NCI-H2081 (cell line): ENCODE measurements at places on chromosomes 12 and 14.
A peak's percentile ranks its signal among the peaks of the same experiment; 100 is the strongest.

DNA sequence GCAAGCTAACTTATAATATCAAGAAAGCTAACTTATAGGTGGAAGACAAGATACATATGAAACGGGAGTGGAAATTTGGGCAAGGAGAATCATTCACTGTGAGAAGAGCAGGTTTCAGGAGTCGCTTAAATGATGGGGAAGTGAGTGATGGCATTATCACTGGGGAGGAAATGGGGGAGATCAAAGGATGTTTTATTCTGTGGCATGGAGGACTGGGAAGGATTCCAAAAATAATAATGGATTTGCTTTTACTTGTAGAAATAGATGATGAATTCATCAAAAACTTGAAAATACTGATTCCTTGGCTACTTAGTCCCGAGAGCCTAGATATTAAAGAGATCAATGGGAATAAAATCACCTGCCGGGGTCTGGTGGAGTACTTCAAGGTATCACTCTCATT, 47.8 kb downstream of the SAV1 start:
- no peak for DNase-seq

DNA sequence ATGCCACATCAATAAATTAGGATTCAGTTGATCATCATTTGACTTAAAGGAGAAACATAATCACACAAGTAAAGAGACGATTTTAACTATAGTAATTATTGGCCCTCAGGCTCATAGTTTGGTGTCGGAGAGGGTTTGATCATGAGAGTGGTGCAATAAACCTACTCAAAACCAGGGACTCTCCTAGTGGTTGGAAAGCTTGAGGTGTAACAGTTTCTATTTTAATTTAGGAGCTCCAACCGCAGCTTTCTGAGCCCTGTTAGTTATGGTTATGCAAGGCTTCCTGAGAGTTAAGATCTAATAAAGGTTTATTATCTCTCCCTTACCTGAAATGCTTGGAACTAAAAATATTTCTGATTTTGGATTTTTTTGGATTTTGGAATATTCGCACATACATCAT, 36.4 kb downstream of the TMTC2 start:
- no peak for DNase-seq

GRCh38 chr14:95611293-95611880, 74.8 kb upstream of the TCL1B start:
- DNase-seq = no peak

DNA sequence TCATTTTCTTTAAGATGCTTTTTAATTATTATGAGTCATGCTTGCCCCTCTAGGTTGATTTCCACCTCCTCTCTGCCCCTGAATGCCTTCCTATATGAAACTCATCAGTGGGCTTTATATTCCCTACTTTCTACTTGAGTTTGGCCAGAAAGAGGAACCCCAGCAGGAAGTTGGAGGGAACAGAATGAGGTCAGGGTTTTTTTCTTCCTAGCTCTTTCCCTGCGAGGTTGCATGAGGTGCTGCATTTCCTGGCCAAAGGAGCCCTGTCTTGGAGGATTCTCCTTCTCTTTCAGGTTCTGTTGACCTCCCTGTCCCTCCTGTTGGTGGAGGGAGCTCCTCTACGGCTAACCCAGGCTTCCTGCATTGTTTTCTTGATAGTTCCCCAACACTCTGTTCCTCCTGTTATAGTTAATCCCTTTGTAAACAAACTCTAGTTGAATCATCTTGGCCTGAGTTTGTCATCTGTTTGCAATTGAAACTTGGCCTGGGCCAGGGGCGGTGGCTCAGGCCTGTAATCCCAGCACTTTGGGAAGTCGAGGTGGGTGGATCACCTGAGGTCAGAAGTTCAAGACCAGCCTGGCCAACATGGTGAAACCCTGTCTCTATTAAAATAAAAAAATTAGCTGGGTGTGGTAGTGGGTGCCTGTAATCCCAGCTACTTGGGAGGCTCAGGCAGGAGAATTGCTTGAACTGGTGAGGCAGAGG, 15.3 kb upstream of the SPIC start:
- DNase-seq = no peak

GRCh38 chr14:76710056-76711010, 50.9 kb upstream of the VASH1 start:
- DNase-seq = peak; percentile 60

DNA sequence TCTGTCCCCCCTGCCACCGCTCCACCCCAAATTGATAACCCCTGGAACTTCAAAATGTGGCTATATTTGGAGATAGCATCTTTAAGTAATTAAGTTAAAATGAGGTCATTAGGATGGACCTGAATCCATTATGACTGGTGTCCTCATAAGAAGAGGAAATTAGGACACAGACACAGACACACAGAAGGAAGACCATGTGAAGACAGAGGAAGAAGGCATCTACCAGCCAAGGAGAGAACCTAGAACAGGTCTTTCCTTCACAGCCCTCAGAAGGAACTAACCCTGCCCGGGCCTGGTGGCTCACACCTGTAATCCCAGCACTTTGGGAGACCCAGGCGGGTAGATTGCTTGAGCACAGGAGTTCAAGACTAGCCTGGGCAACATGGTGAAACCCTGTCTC, 3.6 kb upstream of the HRK start:
- DNase-seq = no peak

DNA sequence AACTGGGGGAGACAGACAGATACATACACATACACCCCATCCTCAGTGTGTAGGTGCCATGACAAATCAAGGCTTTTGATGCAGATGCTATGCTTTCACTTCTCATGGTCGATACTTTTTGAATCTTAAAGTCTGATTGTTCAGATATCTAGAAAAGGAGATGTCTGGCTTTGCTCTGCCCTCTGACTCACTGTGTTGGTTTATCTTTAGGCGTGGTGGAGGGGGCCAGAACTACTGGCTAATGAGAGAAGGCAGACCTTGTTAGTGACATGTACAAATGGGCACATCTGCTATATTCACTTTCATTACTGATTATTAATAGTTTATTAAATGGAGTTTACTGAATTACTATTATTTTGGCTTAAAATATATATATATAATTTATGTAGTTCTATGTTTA, 444.3 kb upstream of the RGS6 start:
- no peak for DNase-seq

- DNase-seq = no peak
Measured at GRCh38 chr14:77615361-77616132, 890 bp downstream of the SPTLC2 start.

DNA sequence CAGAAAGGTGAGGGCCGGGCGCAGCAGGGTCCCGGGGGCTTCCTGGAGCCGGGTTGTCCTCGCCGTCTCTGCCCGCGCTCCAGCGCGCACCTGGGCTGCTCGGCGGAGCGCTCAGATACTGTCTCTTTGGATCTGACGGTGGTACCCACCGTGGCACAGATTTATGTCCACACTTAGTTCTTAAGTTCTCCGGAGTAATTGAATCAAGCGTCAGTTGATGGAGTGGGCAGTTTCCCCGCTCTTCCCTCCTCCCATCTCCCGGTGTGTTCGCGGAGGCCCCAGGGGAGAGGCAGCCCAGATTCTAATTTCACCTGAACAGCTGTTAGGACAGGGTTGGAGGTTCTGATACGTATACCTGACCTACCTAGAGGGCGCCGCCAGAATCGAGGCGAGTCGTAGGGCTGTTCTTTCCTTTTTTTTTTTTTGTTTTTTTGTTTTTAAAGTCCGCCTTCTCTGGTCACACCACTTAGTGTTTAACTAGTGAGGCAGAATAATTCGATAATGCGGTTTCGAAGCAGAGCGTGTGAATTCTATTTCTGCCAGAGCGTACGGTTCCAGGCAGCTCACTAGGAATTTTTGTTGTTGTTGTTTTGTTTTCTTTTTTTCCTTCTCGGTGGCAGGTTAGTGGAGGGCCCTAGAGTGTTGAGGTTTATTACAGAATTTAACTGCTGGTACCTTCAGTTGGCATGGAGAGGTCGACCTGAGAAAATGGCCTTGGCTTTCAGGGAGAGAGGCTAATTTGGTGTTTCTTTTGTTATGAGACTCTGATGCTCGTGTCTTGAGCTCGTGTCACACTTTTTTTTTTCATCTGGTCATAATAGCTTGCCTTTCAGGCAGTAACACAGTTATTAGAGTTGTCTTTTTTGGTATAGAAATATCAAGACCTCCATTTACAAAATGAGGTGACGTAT, 22.3 kb upstream of the GNS start:
- peak; percentile 48 for DNase-seq

DNA sequence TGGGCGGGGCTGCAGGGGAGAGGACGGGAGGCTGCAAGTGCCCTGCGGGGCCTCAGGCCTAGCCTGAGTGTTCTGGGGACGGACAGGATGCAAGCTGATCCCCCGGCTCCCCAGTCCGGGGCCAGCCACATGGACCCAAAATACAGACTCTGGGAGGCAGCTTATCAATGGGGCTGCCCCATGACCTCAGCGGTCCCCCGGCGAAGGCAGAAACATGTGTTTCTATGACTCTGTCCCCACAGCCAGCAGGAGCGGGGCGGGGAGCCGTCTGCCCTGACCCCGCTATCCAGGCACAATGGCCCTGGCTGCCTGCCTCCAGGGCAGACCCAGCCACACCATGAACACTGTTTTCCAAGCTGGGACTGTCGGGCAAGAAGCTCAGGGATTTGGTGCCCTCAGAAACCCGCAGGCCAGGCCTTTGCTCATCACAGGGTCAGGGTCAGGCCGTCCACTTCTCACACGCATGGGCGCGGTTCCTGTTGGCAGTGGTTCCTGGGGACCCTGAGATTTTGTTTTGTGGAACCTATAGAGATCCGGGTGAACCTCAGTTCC, 75.0 kb downstream of the RFLNA start:
- DNase-seq = no peak

GRCh38 chr12:29781705-29782266, 2.0 kb downstream of the TMTC1 start:
- DNase-seq = no peak

DNA sequence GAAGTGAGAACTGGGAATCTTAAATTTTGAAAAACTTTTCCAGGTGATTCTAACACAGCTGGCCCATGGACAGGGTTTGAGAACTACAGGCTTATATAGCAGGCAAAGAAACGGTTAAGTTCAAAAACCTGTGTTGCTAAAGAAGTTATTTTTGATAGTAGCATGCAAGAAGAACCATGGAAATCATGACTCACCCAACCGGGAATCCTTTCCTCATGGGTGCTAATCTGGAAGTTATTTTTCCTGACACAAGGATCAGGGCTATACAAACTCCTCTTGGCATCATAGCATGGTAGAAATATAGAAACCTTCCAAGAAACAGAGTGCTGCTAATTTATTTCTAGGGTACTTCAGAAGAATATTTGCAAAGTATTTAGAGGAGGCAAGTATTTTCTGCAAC, 588.7 kb downstream of the CCER1 start:
- no peak for DNase-seq

GRCh38 chr12:106416273-106416672, 58.7 kb downstream of the POLR3B start:
- DNase-seq = no peak

DNA sequence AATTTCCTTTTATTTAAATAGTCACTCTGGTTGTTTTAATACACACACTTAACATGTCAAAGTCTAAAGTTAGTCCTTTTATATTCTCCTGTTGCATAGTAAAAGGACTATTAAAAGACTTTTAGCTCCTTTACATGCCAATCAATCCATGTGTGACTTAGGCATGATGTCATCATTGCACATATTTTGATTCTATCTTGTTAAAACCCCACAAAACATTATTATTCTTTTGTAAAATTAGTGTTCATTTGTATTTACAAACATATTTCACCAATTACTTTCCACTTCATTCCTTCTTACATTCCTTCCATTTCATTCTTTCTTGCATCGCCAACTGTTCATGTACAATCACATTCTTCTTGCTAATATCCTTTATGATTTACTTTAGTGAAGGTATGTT, 39.6 kb downstream of the TC2N start:
- no peak for DNase-seq

DNA sequence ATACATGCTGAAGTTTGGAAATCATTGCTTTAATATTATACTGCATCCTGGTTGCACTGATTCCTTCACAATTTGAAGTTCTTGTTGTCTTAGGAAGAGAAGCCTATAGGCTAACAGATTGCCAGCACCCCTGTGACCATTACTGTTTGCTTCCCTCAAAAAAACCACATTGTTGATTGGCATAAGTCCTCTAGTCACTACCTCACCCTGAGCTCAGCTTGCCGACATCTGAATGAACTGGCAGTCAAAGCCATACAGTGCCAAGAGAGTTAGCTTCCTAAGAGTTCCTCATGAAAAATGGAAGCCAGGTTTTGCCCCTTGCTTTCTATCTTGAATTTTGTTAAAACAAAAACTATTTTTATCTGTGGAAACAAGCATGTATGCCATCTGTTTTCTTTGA, 276.1 kb downstream of the SYT1 start:
- DNase-seq = no peak

- DNase-seq = peak; percentile 43
Measured at GRCh38 chr14:92105893-92106142, 564 bp downstream of the ATXN3 start.

DNA sequence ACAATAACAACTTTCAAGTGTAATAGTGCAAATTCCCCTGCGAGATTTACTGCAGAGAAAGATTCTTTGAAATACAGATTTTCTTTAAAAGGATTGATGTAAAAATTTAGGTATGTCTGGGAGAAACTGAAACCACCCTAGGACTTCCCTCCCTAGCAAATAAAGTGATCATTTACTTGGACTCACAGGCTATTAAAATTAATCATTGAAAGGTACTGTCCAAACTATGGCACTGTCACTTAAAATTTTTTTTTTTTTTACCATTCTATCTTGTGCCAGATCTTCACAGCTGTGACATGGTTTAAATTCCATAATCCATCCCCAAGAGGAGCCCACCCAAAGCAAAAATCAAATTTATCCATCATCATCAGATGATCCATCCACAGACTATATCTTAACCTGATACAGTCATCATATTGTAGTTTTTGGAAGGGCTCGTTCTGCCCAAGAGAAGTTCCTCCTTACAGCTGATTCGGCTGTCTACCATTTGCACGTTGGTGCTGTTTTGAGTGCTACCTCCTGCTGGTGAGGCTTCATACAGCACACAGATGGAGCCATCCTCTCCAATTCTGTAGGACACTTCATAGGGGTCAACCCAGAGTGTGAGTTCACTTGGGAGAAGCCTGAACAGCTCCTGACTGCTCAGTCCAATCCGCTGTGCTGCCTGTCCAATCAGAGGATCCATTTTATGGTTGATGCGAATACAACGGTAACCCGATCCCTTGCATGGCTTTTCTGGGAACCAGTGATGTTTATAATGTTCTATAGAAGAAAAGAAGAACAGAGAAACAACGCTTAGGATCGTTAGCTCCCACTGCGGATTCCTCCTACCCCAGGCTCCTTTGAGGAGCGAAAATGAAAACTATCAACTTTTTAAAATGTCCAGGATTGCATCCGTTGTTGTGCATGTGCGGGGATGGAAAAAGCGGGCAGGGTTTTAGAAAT, 1.7 kb downstream of the BTG1 start:
- peak; percentile 79 for DNase-seq

- no peak for DNase-seq
Measured at GRCh38 chr14:101043891-101044290, 140.4 kb upstream of the RTL1 start.

GRCh38 chr14:55891692-55892091, 226.5 kb upstream of the PELI2 start:
- no peak for DNase-seq

DNA sequence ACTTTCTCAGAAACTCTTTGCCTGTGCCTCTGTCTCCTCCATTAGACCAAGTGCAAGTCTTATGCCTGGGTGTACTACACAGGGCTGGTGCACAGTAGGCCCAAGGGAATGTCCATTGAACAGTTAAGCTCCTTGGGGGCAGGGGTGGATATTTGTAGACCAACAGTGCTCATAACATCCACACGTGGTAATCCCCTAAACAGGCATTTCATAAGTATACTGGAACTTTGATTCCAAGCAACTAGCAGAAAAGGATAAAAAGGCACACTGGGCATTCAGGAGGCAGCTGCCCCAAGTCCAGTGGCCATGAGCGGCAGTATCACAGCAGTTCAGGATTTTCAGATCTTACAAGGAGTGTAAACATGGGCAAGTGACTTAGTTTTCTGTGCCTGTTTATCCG, 16.8 kb downstream of the NUAK1 start:
- no peak for DNase-seq
